ENCODE measurements at places on chromosomes 12 and 14. TPM values are rescaled to one million over a fixed set of nuclear protein-coding genes. Genes with fewer than 3 reads are reported as not detected.

UNG gene
- total RNA-seq = 21.3 TPM

- peaks cover 52% of the 10 kb centered on the region for H3K4me1 ChIP-seq
- H3K36me3 ChIP-seq = no peaks in the 10 kb centered on the region
- no peak for DNase-seq
- peaks cover 10% of the 10 kb centered on the region for H3K27me3 ChIP-seq
- peak overlapping the region; percentile 97 for H3K27ac ChIP-seq
- H3K4me3 ChIP-seq = peak overlapping the region; percentile 92
Observed at GRCh38 chr14:49766839-49767238, 1.1 kb upstream of the KLHDC2 start.

KIF21A gene
- 2.0 TPM for total RNA-seq

PLEKHG7 gene
- not detected for total RNA-seq

AQP5 gene
- total RNA-seq = not detected

DNA sequence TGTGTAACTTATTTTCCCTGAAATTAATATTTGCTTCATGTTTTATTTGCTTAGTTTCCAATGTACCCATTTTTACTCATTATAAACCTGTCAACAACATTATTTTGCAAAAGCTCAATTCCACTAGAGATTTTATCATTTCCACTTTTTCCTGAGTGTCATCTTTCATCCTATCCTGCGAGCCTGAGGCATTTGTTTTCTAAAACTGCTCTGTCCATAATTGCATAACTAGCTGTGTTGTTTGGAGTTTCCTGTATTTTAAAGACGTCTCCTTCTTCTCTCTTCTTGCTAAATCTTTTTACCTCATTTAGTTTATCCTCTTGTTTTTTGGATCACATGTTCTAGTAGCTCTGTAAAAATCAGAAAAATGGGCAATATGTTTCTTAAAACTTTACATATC lies 332.7 kb upstream of the NOVA1 start:
- no peaks in the 10 kb centered on the region for H3K4me1 ChIP-seq
- no peaks in the 10 kb centered on the region for H3K27me3 ChIP-seq
- no peaks in the 10 kb centered on the region for H3K36me3 ChIP-seq

DDN gene
- 0.19 TPM for total RNA-seq

ABHD12B gene
- total RNA-seq = not detected

DNA sequence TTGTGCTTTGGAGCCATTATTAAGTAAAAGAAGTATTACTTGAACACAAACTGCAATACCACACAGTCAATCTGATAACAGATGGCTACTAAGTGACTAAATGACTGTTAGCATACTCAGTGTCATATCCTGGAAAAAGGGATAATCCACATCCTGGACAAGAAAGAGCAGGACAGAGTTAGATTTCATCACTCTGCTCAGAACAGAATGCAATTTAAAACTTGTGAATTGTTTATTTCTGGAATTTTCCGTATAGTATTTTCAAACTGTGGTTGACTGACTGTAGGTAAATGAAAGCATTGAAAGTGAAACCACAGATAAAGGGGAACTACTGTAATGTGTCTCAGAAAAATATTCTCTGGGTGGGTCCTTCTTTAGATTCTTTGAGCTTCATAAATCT lies 458.8 kb downstream of the TMEM117 start:
- no peak for DNase-seq
- peaks cover 8% of the 10 kb centered on the region for H3K36me3 ChIP-seq

DNA sequence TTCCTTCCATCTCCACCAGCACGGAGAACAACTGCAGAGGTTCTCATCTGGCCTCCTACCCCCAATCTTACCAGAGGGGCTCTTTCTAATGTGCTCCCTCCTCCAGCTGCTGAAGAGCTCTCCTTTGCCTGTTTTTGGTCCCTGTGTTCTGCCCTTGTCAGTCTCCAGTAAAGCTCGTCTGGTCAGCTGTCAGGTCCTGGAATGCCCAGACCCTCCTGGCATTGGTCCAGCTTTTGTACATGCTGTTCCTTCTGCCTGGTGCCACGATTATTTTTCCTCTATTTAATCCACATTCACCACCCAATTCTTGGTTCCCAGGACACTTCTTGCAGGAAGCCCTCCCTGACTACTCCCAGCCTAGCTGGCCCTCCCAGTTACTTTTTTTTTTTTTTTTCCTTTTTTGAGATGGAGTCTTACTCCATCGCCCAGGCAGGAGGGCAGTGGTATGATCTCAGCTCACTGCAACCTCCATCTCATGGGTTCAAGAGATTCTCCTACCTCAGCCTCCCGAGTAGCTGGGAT lies 6.5 kb downstream of the SLC8B1 start:
- no peak overlapping the region for H3K4me3 ChIP-seq
- DNase-seq = no peak
- peaks cover 24% of the 10 kb centered on the region for H3K4me1 ChIP-seq
- no peak overlapping the region for H3K27ac ChIP-seq
- no peaks in the 10 kb centered on the region for H3K27me3 ChIP-seq
- no peaks in the 10 kb centered on the region for H3K36me3 ChIP-seq

DPY19L2 gene
- total RNA-seq = 1.8 TPM

DHRS2 gene
- total RNA-seq = 0.36 TPM

GRCh38 chr12:70756791-70757190 lies 119.6 kb upstream of the PTPRB start:
- H3K27me3 ChIP-seq = peaks cover 3% of the 10 kb centered on the region
- peaks cover 18% of the 10 kb centered on the region for H3K4me1 ChIP-seq
- H3K27ac ChIP-seq = no peak overlapping the region
- no peak overlapping the region for H3K4me3 ChIP-seq
- DNase-seq = no peak
- H3K36me3 ChIP-seq = no peaks in the 10 kb centered on the region

GRCh38 chr14:101075025-101075800 lies 171.7 kb upstream of the RTL1 start:
- H3K27me3 ChIP-seq = peaks cover 35% of the 10 kb centered on the region
- H3K4me1 ChIP-seq = peaks cover 41% of the 10 kb centered on the region
- H3K27ac ChIP-seq = peak overlapping the region; percentile 40
- H3K4me3 ChIP-seq = no peak overlapping the region
- H3K36me3 ChIP-seq = peaks cover 3% of the 10 kb centered on the region

TMEM119 gene
- total RNA-seq = 12.6 TPM

LALBA gene
- not detected for total RNA-seq

PNP gene
- total RNA-seq = 34.7 TPM

GRCh38 chr12:15942475-15942874 lies 31.3 kb downstream of the DERA start:
- H3K36me3 ChIP-seq = peaks cover 31% of the 10 kb centered on the region
- no peak overlapping the region for H3K27ac ChIP-seq
- no peak overlapping the region for H3K4me3 ChIP-seq
- no peaks in the 10 kb centered on the region for H3K27me3 ChIP-seq
- peaks cover 24% of the 10 kb centered on the region for H3K4me1 ChIP-seq

KRT77 gene
- not detected for total RNA-seq

DNA sequence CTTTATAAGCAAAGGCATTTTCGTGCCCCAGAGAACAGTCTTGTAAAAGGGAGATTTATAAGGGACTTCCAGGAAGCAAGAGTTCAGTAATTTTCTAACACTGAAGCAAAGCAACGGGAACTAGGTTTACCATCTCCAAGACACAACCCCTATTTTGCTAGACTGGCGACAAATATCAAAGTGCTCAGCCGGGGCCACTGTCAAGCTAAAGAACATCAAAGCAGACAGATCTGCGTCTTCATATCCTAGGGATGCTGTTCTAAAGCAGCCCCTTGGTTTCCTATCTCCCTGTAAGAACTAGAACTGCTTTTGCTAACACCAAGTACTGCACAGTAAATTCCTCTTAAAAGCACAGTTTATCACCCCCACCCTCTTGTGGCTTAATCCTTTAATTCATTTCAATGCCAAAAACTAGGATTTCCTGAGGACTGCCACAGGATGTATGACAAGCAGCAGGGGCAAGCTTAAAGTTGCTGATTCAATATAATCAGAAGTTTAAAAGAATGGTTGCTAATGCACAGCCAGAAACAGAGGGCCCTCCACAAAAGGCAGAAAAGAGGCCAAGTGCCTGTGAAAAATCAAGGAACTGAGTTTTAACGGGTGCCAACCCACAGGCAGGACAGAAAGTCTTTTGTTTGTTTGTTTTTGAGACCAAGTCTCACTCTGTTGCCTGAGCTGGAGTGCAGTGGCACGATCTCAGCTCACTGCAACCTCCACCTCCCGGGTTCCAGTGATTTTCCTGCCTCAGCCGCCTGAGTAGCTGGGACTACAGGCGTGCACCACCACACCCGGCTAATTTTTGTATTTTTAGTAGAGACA lies 44.0 kb upstream of the ISM2 start:
- no peaks in the 10 kb centered on the region for H3K27me3 ChIP-seq
- peaks cover 16% of the 10 kb centered on the region for H3K4me1 ChIP-seq
- no peak overlapping the region for H3K4me3 ChIP-seq
- peak overlapping the region; percentile 55 for H3K27ac ChIP-seq

ASCL4 gene
- not detected for total RNA-seq

GRCh38 chr12:52846356-52846970 lies 2.3 kb downstream of the KRT78 start:
- no peak for DNase-seq
- H3K27ac ChIP-seq = no peak overlapping the region
- peaks cover 36% of the 10 kb centered on the region for H3K27me3 ChIP-seq

CFAP251 gene
- 3.2 TPM for total RNA-seq

DNA sequence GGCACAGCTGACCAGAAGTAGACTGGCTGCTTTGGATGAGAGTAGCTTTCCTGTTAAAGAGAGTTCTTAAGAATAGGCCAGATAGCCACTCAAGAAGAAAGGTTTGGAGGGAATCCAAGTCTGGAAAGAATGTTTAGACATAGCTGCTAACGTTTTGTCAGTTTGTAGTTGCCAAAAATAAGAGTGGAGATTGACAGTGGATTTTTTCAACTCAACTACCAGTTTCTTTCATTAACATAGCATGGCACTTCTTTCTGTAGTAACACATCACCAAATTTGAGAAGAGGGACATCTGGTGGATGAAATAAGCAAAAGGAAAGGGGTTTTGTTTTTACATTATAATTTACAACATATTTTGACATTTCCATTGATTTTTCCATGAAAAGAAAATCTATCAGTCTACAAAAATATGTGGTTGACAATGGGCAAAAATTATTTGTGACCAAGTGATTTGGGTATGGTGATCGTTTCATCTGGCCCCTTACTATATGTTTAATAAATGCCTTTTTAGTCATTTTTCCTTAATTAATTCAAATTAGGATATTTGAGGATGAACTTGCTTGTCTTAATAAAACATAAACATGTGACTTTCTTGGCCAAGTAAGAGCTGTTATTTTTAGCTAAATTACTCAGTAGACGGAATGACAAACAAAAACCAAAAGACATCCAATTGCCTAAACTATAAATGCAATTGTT lies 71.1 kb downstream of the PTPRR start:
- H3K27me3 ChIP-seq = no peaks in the 10 kb centered on the region
- no peak overlapping the region for H3K27ac ChIP-seq
- no peak overlapping the region for H3K4me3 ChIP-seq

VRTN gene
- total RNA-seq = not detected

DNA sequence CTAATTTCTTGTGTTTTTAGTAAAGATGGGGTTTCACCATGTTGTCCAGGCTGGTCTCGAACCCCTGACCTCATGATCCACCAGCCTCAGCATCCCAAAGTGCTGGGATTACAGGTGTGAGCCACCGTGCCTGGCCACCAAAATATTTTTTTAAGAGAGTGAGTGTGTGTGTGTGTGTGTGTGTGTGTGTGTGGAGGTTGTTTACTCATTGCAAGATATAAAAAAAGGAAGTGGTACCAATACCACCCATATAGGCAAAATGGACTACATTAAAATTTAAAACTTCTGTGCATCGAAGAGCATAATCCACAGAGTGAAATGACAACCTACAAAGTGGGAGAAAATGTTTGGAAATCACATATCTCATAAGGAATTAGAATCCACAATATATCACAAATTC lies 15.5 kb upstream of the CLEC2A start:
- H3K36me3 ChIP-seq = no peaks in the 10 kb centered on the region
- peaks cover 18% of the 10 kb centered on the region for H3K27me3 ChIP-seq
- no peaks in the 10 kb centered on the region for H3K4me1 ChIP-seq

SUPT16H gene
- total RNA-seq = 90.9 TPM

RNASE11 gene
- total RNA-seq = not detected

GRCh38 chr12:74889563-74890236 lies 319.9 kb downstream of the KCNC2 start:
- peaks cover 49% of the 10 kb centered on the region for H3K4me1 ChIP-seq
- peak overlapping the region; percentile 64 for H3K4me3 ChIP-seq
- peak; percentile 53 for DNase-seq
- H3K36me3 ChIP-seq = 0 out of 2 replicates have a peak, but pooled peaks cover 3% of the 10 kb centered on the region
- no peaks in the 10 kb centered on the region for H3K27me3 ChIP-seq

DNA sequence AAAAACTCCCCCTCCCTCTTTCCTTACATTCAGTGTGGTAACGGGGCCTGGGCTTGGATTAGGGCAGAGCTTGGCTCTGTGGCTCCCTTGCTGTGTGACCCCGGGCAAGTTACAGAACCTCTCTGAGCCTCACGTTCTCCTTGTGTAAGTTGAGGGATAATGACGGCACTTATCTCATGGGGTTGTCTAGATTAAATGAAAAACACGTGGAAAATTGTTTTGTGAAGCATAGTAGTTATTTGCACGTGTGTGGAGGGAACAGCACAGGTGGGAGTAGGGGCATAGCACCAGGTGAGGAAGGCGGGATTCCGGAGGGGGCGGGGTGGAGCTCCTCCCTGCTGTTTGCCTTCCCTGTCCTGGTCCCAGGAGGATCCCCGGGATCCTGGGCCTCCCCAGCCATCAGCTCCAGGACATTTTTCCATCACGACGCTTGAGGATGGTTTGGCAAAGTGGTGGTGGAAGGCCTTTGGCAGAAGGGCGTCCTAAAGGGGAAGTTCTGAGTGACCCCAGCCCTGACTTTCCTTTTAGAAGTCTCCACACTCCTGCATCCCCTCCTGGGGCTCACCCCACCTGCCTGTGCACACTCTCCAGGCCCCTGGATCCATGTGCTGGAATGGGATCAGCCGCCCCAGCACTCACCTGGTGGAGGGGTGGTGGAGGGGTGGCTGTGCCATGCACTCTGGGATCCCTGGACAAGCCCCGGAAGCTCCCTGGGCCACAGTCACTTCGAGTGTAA lies 22.7 kb downstream of the LRTM2 start:
- peaks cover 60% of the 10 kb centered on the region for H3K27me3 ChIP-seq
- H3K36me3 ChIP-seq = no peaks in the 10 kb centered on the region
- peaks cover 4% of the 10 kb centered on the region for H3K4me1 ChIP-seq
- H3K4me3 ChIP-seq = no peak overlapping the region
- no peak overlapping the region for H3K27ac ChIP-seq

DNA sequence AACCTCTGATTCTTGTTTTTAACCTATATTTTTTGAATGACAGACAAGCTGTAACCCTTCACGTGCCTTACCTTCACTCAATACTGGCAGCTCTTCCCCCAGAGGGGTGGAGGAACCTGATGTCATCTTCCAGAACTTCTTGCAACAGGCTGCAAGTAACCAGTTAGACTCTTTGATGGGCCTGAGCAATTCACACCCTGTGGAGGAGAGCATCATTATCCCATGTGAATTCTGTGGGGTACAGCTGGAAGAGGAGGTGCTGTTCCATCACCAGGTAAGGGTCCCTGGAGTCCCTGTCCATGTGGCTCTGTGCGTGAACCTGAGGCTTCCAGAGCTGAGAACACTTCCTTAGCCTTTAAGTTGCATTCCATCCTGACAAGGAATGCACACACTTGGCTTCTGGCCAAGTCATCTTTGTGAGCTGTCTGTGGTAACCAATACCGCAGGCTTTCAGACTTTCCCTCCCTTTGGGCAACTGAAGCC lies 22.7 kb downstream of the TRAFD1 start:
- no peak overlapping the region for H3K4me3 ChIP-seq
- peaks cover 2% of the 10 kb centered on the region for H3K27me3 ChIP-seq
- peaks cover 8% of the 10 kb centered on the region for H3K4me1 ChIP-seq

- H3K27me3 ChIP-seq = peaks cover 1% of the 10 kb centered on the region
- H3K36me3 ChIP-seq = 0 out of 2 replicates have a peak, but pooled peaks cover 12% of the 10 kb centered on the region
- H3K4me3 ChIP-seq = no peak overlapping the region
- DNase-seq = no peak
- peaks cover 7% of the 10 kb centered on the region for H3K4me1 ChIP-seq
Observed at GRCh38 chr12:96329018-96329417, 71.2 kb downstream of the CDK17 start.
